ENCODE measurements at places on chromosomes 3 and 15.

GRCh38 chr3:151580591-151580990 is 119.7 kb upstream of the IGSF10 start:
- DNase-seq: no peak

DNA sequence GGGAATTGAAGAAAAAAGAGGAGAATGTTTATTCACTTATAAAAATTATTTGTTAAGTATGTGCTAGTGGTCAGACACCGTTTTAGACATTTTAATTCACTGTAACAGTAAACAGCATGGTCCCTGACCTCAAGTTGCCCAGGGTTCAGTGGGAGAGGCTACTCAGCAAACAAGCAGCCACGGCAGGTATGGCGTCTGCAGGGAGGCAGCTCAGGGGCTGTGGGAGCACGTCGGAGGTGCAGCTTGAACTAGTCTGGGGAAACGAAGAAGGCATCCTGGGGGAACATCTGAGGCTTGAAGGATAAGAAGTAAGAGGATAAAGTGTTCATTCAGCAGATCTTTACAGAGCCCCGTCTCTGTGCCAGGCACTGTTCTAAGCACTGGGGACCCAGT is 66.0 kb downstream of the CRTC3 start:
- DNase-seq: no peak

DNA sequence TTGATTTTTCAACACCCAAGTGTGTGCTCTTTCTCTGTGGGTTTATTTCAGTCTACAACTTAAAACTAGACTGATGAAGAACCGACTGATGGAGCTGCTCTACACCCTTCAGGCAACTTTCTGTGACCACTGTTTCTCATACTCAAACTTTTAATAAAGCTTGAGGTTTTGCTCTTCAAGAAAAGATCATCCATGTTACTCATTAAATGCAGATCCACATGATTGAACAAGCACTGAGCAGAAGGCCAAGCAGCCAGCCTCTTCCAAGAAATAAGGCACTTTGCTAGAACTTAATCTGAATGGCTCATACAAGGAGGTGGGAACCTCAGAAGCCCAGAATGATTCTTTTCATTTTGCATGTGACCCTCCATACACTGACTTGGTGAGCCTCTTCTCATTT is 8.7 kb downstream of the SLC27A2 start:
- DNase-seq: no peak

GRCh38 chr15:69159805-69160140 is 662 bp upstream of the GLCE start:
- no peak for DNase-seq

DNA sequence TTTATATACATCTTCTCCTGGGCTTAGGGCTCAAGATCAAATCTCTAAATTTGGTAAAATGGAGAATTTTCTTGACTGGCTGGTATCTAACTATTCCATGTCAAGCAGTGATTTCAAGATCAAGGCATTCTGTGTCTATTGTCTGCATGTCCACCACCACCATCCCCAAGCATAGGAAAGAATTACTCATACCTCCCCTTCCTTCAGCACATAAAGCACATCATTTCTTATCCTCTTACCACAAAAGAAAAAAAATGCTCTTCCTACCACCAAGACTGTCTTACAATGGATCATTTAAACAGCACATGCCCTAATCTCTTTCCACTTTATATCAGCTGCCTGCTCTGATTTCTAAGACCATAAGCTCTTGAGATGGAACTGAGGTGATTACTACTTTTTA is 470.5 kb upstream of the THBS1 start:
- no peak for DNase-seq

- DNase-seq: no peak
These were observed 296.6 kb downstream of the NR2F2 start for GRCh38 chr15:96627031-96627568.

DNA sequence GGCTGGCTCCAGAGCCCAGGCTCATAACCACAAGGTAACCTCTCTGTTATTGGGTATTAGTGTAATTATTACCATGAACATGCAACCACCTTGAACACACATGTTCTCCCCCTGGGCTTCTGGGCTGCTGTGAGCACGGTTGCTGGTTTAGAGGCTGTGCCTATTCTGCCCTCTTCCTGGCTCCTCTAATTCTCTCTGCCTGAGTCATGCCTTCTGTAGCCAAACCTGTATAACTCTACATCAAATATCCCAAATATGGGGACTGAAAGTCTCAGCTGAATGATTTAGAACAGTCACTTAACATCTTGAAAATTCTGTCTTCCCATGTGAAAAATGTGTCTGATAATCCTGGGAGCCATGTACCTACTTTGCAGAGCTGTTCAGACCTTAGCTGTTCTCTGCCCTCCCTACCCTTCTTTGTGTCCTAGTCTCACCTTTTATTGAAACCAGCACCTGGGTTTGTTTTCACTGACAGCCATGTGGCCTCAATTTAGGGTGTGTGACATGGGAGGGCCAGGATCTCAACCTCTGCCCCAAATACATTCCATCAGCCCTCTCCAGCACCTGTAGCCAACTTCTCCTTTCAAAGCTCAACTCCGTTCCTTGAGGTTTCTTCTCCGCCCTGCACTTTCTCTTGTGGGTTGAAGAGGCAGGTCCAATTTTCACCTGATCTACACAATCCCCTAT is 60.7 kb downstream of the PDZRN3 start:
- no peak for DNase-seq

GRCh38 chr15:60392986-60393790 is 4.6 kb downstream of the ANXA2 start:
- no peak for DNase-seq

- DNase-seq: no peak
These were observed 12.2 kb upstream of the UPK1B start for GRCh38 chr3:119161240-119161639.

GRCh38 chr3:147410116-147410525 is 956 bp downstream of the ZIC1 start:
- DNase-seq: no peak

- DNase-seq: peak; percentile 76
These were observed 4.8 kb downstream of the UBE2E1 start for GRCh38 chr3:23810343-23811184.

- peak; percentile 18 for DNase-seq
These were observed 598.4 kb downstream of the FGF12 start for GRCh38 chr3:192128922-192129321.

DNA sequence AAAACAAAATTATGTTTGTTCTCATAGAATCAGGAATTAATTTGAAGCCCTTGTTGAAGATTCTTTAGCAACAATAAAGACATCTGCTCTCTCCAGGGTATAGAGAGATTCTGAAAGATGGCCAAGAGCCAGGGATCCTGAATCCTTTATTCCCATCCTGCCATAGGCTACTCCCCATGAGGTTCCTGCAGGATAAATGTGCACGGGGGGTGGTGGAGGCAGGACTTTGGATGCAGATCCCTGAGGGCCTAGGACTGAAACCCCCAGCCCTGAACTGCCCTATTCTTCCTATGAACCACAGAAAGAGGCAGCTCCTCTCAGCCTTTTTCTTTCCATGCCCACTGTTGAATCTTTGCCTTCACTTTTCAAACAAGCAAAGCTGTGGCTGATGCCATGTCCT is 17.1 kb downstream of the TMEM108 start:
- no peak for DNase-seq

- no peak for DNase-seq
These were observed 332.8 kb downstream of the NLGN1 start for GRCh38 chr3:173730391-173730790.

GRCh38 chr3:122773944-122774509 is 19.6 kb downstream of the HSPBAP1 start:
- peak; percentile 57 for DNase-seq

DNA sequence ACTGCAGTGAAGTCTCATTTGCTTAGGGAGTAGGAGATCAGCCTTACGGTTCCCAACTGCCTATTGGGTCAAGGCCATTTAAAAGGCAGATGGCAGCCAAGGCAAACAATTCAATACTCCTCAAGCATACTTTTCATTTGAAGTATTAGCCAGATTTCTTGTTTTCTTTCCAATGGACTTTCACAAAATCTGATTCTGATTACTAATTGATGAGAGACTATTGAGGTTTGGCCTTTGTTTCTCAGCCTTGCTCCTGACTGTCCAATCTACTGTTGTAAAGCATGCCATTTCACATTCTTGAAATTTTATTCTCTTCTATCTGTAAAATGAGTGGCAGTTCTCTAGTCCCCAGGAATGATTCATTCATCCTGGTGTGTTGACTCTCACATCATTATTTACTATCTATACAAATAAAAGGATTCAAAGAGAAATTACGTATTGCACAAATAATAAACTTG is 166.2 kb upstream of the TGFBR2 start:
- DNase-seq: no peak

DNA sequence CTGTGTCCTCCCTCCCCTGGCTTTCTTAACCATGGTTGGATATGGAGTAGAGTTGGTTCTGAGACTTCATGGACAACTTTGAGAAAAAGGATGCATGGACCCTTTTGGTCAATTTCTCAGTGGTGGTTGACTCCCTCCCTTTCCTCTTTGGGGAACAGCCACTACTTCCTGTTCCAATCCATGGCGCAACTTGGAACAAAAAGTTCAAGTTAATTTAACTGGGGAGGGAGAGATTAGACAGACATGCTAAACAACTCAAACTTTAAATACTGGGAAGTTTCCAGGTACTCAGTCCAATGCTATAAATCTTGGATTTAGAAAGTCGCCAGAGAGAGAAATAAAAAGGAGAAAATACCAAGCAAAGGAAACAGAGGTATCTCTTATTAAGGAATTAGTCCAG is 202.2 kb downstream of the PDZRN3 start:
- DNase-seq: no peak

DNA sequence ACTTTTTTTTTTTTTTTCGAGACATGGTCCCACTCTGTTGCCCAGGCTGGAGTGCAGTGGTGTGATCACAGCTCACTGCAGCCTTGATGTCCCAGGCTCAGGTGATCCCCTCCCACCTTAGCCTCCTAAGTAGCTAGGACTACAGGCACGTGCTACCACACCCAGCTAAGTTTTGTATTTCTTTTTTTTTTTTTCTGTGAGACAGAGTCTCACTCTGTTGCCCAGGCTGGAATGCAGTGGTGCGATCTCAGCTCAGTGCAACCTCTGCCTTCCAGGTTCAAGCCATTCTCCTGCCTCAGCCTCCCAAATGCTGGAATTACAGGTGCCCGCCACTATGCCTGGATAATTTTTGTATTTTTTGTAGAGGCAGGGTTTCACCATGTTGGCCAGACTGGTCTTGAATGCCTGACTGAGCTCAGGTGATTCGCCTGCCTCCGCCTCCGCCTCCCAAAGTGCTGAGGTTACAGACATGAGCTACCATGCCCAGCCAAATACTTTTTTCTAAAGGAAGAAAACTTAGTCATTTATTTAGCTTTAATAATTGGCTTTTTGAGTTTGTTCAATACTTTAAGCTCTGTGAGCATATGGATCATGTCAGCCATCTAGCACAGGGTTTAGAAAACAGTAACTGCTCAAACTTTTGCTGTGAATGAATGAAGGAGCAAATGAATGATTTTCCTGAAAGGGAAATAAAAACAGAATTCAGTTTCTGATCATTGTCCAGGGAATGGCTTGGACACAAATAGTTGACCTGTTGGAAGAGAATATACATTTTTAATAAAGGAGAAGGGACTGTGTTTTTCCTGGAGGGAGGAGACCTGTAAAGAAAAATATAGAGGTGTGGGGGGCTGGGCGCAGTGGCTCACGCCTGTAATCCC is 26.0 kb downstream of the UBE2E1 start:
- DNase-seq: no peak

DNA sequence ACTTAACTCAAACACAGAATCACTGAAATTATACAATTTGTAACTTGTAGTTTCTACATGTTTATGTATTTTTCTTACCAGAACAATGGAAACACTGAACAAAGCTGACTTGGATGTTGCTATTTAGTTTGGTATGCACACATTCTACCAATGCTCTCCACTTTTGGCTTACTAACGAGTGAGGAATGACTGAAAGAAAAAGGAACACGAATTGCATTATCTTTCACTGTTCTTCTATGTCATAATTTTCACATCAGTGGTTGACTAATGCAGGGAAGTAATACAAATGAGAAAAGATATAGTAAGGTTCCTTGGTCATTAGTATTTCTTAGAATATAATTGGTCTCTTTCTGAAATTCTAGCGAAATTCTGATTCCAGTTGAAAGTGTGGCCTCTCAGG is 9.8 kb upstream of the CNTN3 start:
- no peak for DNase-seq

DNA sequence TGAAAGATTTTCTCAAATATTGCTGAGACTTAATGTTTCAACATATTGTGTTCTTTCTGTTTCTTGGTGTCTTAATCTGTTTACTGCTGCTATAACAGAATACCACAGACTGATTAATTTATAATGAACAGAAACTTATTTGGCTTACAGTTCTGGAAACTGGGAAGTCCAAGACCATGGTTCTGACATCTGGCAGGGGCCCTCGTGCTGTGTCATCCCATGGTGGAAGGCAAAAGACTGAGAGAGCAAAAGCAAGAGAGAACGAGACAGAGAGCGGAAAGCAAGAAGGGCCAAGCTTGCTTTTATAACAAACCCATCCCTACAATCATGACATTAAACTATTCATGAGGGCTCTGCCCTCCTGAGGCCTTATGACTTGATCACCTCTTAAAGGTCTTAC is 88.7 kb downstream of the ARNT2 start:
- no peak for DNase-seq

- no peak for DNase-seq
These were observed 136.2 kb upstream of the EIF1B start for GRCh38 chr3:40173227-40173721.

- no peak for DNase-seq
These were observed 22.1 kb downstream of the SYNM start for GRCh38 chr15:99126930-99127329.

DNA sequence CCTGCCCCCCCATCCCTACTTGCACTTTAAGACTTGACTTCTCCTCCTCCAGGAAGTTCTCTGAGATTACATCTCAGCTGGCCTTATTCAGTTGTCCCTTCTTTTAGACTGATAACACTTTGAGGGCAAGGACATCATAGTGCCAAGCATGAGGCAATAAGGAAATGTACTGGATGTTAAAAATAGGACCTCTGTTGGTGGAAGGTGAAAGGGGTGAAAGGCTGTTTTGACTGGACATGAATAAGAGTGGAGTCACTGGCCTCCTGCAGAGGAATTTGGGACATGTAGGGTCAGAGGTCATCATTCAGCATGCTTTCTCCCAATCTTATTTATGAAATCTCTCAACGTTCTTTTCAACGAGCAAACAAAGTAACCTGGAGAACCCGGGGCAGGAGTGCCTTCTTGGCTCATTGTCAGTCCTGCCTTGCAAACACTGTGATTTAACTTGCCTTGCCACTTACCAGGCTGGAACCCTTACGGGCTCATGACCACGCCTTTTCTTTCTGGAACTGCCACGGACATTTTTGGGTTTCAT is 38.6 kb downstream of the TRIM71 start:
- no peak for DNase-seq
